ENCODE measurements at places on chromosomes 11 and 22.

DNA sequence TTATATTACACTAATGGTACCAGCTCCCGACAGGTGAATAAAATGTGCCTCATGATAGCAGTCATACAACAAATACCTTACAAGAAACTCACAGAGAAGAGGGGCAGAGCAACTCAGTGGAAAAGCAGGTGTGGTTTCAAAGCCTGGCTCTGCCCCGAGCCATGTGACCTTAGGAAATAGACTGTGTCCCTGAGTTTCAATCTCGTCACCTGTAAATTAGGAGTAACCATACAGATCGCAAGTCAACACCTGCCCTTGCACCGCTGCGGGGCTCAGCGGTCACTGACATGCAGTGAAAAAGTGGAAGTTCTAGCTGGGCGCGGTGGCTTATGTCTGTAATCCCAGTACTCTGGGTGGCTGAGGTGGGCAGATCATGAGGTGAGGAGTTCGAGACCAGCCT, 11.9 kb upstream of the MRTFA start:
- DNase-seq, result no peak

DNA sequence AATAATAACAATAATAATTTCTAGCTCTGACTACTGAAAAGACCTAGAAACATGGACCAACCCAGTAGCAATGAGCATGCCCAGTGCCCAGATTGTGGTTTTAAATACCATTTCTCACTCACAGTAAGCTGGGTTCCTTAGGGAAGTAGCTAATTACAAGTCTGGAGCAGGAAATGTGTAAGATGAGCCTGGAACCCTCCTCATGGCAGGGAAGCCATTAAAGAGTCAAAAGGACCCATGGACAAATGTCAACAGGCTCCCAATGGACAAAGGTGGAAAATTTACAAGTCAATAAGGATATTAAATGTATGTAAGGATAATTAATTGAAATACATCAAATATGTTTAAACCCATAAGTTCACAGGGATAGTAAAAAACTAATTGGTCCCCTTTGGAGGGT, 10.6 kb upstream of the CSNK2A3 start:
- no peak for DNase-seq

DNA sequence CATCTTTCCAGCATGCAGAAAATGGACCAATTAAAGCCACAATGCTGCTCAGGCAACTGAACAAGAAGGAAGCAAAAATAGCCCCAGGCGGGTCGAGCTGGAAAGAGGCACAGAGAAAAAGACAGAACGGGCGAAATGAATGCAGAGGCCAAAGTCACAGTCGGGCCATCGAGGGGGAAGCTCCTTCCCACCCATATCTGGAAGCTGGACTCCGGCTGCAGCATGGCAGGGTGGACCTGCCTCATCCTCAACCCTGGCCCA, 58.6 kb upstream of the PRDM11 start:
- DNase-seq, result no peak

DNA sequence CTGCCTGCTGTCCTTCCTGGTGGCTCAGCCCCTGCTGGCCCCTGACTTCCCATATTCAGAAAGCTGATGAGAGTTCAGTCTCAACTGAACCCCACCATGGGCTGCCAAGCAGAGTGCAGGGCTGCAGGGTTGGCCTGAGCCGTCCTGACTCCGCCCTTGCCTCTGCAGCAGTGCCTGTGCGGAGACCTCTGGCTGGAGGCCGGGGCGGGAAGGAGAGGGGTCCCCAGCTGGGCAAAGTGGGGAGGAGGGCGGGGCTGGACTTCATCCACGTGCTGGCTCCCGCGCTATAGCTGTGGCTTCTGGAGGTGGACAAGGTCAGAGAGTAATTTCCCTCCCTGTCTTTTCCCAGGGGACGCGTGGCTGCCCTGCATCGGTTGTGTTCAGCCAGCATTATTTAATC, 13.6 kb downstream of the GLB1L3 start:
- no peak for DNase-seq

- DNase-seq, result no peak
Measured at GRCh38 chr11:105152021-105152512, 12.5 kb upstream of the CARD18 start.

DNA sequence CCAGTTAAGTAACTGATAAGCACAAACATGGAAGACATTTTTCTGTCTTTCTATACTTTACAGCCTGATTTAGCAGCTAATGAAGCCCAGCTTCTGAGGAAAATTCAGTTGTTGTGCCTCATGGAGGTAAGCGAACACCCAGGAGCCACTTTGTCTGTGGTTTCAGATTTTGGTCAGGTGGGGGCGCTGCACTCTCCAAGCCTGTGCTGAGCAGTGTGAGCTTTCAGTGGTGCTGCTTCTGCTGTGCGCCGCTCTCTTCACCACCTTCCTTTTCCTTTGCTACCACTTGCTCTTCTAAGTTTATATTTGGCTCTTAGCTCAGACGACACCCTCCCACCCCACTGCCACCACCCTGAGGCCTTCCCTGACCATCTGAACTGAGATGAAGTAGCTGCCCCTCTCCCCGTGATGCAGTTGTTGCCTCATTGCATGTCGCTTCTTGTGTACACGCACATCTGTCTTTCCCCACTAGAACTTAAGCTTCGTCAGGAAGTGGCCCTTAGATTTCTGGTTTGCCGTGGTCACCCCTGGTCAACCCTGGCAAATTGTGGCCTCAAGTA, 14.0 kb downstream of the PSMD13 start:
- peak; percentile 52 for DNase-seq

DNA sequence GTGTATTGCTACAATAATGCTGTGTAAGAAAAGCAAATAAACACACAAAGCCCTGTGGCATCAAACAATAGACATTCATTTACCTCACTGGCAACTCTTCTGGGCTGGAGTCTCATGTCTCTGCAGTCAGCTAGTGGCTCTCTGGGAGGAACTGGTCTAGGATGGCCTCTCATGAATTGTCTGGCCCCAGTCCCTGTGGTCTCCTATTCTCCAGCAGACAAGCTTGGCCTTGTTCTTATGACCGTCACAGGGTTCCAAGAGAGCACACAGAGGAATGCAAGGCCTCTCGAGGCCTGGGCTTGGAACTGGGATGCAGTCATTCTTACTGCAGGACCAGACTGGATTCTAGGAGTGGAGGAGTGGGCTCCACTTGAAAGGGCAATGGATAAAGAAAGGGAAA, 141.2 kb upstream of the NTM start:
- DNase-seq, result no peak

DNA sequence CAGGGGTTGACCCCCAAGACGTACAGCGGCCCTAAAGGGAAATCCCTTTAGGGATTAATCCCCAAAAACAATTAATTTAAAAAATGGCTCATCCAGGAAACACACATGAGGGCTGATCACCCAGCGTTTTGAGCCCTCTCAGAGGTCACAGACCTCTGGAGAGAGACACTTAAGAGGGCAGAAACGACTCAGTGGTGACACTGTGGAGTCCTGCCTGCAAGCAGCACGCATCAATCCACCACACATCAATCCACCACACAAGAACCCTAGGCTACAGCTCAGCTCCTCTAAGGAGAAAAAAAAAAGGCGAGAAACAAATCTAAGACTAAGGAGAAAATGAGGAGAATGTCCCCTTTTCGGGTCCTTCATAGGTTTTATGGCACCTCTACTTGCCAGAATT, 12.5 kb upstream of the SELENOH start:
- DNase-seq, result no peak

DNA sequence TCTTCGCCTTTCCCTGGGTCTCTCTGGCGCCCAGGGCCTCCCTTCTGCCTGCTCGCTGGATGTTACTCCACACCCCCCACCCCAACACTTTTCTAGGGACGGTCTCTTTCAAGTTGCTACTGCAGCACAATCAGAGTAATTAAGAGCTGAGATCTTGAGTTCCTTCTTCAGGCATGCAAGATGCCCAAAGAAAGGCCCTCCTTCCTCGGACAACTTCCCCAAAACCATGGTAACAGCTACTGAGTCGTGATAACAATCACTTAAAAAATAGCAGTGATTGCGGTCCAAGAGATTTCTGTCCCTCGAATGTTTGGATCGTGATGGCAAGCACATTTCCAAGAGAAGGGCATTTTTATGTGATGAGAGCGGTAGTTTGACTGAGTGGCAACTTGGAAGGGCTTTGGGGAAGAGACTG, 638 bp upstream of the TENM4 start:
- DNase-seq, result peak; percentile 37

DNA sequence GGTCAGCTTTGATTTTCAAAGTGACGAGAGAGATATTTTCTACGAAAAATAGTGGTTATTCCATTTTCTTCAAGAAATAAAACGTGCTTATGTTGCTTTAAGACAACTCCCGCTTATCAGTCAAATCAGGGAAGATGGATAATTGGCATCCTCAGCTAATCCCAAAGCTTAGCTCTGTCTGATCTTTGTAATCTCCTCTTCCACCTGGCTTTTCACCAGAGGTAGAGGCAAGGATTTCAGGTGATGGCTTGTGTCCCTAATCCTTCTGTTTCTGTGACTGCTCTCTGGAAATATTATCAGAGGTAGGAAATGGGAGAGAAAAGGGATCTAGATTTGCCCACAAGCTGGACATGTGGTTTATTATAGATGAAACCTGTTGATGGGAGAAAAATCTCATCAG, 78.9 kb downstream of the DBX1 start:
- no peak for DNase-seq

DNA sequence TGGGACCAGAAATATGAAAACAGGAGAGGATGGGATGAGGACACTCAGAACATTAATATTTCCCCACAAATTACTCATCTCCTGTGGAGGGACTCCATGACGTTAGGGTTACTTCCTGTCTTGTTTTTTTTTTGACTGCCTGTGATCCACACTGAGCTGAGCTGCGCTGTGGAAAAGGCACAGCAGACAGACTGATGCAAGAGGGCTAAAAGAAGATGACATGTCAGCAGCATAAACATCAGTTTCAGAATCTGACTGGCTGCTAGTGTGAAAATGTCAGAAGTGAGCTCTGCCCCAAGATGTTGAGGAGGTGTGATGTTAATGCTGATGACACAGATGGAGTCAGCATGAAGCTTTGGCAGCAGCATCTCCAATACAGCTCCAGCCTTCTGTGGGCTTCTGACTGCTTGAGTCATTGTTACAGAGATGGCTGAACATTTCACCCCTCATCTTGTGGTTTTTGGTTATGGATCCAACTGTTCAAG, 286.8 kb downstream of the BLID start:
- DNase-seq, result no peak

DNA sequence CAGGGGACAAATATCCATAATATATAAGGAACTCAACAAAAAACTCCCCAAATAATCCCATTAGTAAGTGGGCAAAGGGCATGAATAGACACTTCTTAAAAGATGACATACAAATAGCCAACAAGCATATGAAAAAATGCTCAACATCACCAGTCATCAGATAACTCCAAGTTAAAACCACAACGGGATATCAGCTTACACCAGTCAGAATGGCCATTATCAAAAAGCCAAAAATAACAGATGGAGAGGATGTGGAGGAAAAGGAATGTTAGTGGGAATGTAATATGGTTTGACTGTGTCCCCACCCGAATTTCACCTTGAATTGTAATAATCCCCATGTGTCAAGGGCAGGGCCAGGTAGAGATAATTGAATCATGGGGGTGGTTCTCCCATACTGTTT, 350.1 kb downstream of the GUCY1A2 start:
- no peak for DNase-seq

DNA sequence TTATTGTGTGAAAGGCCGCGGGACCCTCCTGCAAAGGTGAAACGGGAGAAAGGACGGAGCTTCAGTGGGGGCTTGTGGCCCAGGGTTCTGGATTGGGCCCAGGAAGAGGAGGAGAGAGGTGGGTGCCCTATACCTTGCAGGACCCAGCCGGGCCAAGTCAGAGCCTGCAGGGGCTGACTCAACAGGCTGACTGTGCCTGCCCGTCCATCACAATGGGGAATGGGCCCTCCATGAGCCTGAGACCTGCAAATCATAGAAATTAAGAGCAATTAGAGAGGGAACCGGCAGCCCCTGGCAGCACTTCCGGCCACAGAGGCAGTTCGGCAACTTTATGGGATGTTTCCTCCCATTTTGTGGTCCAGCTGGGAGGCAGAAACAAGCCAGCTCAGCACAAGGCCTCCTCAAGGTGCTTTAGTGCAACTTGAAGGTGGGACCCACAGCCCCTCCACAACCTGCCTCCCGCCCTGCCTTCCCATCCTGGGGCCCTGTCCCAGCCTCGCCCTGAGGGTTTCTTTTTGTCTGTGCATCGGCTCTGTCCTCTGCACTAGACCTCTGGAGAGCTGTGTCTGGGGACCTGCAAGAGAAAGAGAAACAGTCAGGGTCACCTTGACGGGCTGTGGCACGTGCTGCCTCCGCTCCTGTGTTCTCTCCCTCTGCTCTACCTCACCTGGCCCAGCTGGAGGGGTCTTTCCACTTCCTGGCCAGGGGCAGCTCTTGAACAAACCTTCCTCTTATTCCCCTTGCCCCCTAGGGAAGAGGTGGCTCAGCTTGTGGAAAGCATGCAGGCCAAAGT, 19.1 kb upstream of the NECTIN1 start:
- no peak for DNase-seq

GRCh38 chr11:111735262-111736116, 30.7 kb downstream of the PPP2R1B start:
- no peak for DNase-seq

DNA sequence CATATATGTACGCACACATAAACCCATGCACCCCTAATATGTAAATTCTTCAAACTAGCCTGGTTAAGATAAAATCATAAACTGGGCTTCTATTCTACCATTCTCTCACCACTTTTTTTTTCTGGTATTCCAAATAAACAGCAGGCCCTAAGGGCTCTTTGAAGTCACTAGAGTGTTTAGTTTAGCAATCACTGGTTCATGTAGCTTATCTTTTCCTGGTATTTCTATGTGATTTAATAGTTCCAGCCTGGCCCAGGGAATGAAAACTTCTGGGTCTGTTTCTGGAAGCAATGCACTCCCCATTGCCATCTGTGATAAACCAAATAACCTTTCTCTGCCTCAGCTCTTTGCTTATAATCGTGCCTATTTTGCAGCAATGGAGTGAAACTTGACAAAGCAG, 10.7 kb upstream of the MPPED2 start:
- DNase-seq, result no peak

- no peak for DNase-seq
Measured at GRCh38 chr11:133827556-133827955, 17.8 kb downstream of the SPATA19 start.

DNA sequence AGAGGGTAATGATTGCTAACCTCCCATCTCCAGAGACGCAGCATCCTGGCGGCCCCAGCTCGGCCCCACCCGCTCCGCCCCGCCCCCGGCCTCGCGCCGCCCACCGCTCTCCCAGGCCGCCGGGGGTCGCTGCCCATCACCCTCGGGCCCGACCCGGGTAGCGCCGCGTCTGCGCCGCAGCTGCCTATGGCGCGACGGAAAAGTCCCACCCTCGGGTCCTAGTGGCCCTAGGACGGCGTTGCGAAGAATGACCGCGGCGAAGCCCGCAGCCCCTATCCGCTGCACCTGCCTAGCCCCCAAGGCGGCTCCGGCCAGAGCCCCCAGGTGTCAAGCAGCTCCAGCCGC, 457 bp downstream of the CPSF7 start:
- DNase-seq, result peak; percentile 81

DNA sequence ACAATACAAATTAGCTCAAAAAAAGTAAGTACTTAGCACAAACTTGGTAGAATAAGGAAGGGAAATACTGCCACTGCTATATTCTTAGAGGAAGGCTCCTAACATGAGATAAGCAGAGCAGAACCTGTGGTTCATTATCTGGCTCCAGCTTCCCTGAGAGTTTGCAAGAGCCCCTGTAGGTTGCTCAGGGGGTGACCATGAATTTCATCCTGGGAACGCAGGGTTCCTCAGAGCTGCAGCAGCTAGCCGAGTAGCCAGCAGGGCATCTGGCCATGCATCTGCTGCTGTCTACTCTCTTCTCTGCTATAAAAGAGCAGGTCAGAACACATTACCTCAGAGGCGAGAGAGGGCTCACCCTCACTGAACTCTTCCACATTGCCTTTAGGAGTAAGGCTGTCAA, 67.3 kb downstream of the TRPC6 start:
- peak; percentile 70 for DNase-seq
